ENCODE measurements at places on chromosomes 7 and 10.

DNA sequence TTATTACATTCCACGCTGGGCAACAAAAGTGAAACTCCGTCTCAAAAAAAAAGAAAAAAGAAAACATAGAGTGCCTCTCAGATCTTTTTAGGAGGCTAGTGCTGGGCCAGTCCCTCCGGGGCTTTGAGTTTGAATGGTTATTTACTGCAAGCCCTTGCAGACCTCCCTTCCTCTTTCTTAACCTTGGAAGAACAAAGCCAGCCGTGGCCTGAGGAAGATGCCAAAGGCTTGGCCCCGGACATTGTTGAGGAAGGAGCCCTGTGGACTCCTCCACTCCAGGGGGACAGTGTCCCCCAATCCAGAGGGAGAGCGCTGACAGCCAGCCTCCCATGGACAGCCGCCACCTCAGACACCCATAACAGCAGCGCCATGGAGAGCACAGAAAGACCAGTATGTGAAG, 5.0 kb downstream of the TSPAN33 start:
- no peak for DNase-seq

DNA sequence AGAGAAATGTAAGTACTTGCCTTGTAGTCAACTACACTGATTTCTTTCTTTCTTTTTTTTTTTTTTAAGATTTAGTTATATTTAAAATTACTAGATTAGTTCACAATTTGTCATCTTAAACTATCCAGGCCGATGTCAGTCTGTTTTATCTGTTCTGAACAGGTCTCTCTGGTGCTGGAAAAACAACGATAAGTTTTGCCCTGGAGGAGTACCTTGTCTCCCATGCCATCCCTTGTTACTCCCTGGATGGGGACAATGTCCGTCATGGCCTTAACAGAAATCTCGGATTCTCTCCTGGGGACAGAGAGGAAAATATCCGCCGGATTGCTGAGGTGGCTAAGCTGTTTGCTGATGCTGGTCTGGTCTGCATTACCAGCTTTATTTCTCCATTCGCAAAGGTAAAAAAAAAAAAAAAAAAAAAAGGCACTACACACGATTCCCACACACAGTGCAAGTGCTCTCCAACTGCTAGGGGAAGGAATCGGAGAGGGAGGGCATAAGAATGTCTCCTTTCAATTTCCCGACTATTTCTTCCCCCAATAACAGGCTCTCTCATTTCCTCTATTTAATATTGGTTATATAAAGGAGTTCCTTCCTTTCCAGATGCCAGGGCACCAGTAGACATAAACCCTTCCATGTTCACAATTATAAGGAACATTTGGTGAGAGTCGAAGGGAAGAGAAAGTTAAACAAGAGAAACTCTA, 53.4 kb downstream of the PAPSS2 start:
- no peak for DNase-seq

- DNase-seq: no peak
Measured at GRCh38 chr10:111122127-111122526, 45.3 kb downstream of the ADRA2A start.

DNA sequence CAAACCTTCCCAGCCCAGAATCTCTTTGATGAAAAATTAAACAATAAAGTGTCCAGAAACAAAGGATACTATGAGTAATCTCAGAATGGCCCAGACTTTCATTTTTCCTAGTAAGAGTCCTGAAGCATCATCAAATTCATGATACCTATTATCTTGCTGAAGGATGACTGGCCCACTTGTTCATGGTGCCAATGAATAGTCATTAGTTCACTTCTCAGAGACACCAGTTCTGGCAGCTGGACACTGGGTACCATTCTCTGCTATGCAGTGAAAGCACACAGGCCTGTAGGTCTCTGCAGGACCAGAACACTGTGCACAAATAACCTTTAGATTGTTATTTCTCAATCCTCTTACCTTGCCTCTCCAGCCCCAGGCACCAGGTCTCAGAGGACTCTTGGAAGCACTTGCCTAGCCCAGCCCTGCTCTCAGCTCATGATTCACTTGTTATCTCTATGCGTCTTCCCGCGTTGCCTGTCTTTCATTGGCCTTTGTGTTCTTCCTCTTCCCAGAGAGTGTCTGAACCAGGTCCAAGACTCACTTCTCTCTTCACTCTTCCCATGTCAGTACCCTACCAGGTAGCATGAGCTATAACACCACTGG, 98.1 kb upstream of the AGBL3 start:
- no peak for DNase-seq

DNA sequence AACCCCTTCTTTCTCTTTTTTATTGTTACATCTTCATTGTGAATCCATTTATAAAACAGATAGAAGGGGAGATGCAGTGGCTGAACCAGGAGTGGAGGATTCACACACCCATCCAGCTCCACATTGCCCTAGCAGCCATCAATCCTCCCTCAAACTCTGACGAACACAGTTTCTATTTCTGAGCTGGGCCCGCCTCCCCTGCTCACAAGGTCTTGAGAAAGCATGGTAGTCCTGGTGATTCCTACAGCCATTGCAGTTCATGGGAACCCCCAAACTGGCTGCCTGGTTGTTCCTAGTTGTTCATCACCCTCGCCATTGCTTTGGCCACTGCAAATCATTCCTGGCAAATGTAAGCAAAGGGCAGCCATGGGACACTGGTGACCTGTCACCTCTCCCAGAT, 258.5 kb upstream of the AOAH start:
- DNase-seq: no peak

- DNase-seq: no peak
Measured at GRCh38 chr10:81866753-81867152, 8.2 kb upstream of the NRG3 start.

- DNase-seq: no peak
Measured at GRCh38 chr7:20227291-20227795, 10.2 kb upstream of the MACC1 start.

- peak; percentile 23 for DNase-seq
Measured at GRCh38 chr7:121595758-121596696, 199.9 kb upstream of the FAM3C start.

DNA sequence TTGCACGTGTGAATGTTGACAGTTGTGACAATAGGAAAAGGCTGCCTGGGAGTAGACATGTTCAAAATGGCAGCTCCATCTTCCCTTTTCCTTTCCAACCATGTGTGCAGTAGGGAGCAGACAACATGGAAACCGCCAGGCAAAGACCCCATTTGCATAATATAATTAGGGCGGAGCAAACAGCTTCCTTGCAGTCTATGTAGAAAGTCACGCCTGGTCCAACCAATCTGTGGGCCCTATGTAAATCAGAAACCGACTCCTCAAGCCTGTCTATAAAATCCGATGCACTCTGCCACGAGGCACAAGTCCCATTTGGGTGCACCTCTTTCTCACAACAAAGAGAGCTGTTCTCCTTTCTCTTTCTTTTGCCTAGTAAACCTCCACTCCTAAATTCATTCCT, 19.6 kb downstream of the NEBL start:
- no peak for DNase-seq

- DNase-seq: no peak
Measured at GRCh38 chr10:12533151-12533550, 183.8 kb downstream of the CAMK1D start.

- DNase-seq: no peak
Measured at GRCh38 chr7:13028825-13029099, 341.3 kb downstream of the ARL4A start.

DNA sequence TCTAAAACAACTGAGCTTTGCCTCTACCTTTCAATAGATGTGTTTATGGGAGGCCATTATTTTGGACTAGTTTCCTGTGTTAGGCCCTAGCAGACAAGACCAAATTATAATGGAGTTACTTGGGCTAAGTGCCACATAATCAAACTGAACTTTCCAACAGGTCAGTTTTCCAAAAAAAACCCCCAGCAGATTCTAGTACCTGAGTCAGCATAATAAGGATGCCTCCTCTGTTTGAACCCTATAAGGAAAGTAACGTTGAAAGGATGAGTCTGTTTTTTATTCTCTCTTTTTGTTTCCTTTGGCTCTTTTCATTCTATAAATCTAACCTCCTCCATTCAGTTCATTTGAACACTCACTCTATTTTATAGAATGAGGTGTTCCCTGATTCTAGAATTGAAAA, 148.1 kb upstream of the FAM3C start:
- DNase-seq: no peak

- peak; percentile 4 for DNase-seq
Measured at GRCh38 chr10:130179640-130180039, 43.4 kb downstream of the GLRX3 start.

- DNase-seq: peak; percentile 4
Measured at GRCh38 chr10:100184840-100185239, 989 bp downstream of the ERLIN1 start.

DNA sequence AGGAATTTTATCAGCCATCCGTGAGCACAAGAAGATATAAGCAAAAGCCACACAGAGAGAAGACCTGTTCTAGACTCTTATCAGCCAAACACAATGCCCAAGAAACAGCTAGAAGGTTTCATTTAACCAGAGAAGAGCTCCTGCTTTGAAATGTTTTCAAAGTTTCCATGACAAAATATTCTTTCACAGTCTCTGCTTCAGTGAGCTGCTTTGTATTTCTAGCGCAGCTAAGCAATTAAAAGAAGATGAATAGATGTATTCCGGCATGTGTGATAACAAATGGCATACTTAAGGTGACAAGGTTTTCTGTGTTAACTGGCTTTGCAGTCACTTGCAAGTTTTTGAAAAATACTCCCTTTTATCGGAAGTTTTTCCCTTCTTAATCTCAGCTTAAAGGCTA, 78.9 kb upstream of the NXPH1 start:
- DNase-seq: no peak

- DNase-seq: no peak
Measured at GRCh38 chr7:165661-166337, 26.6 kb upstream of the FAM20C start.

GRCh38 chr10:20922033-20922432, 24.9 kb upstream of the NEBL start:
- no peak for DNase-seq

- no peak for DNase-seq
Measured at GRCh38 chr7:141094336-141095070, 20.6 kb downstream of the TMEM178B start.

- no peak for DNase-seq
Measured at GRCh38 chr7:116799916-116800315, 62.5 kb upstream of the CAPZA2 start.

DNA sequence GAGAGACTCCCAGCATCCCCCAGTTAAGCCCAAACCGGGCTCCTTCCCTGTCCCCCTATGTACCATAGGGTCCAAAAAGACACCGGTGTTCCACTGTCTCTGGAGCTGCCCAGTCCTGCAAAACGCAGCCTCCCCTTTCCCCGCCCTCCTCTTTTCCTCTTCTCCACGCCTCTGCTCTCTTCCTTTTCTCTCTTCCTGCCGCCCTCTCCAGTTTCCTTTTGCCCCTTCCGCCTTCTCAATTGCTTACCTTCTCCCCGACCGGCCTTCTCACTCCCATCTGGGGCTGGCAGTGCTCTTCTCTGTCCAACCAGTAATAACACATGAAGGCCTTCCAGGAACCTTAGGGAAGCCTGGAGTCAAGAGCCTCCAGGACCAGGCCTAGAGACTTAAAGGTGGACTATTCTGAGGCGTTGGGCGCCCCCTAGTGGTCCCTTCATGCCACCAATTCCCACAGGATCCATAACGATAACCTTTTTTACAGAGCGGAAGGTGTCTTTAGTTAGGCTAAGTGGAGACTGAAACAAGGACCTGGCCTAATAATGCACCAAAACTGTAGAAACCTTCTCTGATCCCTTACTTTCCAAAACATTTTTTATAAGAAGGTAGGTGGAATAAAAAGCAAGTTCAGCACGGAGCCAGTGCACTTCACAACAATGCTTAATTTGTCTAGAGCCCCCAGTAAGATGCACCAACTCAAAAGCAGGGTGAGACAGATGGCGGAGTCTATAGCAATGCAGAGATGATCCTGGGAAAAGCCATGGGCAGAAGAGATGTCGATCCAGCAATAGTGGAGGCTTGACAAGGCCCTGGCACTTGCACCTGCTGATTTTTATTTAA, 27.2 kb upstream of the MSRB2 start:
- peak; percentile 7 for DNase-seq

DNA sequence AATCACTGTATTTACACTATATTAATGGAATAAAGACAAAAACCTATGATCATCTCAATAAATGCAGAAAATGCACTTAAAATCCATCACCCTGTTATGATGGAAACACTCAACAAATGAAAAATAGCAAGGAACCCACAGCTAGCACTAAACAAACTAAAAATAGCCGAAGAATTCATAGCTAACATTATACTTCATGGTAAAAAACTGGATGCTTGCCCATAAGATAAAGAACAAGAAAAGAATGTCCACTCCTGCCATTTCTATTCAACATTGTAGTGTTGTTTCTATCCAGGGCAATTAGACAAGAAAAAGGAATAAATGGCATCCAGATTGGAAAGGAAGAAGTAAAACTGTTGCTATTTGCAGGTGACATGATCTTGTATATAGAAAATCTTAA, 142.1 kb downstream of the STK31 start:
- DNase-seq: no peak

DNA sequence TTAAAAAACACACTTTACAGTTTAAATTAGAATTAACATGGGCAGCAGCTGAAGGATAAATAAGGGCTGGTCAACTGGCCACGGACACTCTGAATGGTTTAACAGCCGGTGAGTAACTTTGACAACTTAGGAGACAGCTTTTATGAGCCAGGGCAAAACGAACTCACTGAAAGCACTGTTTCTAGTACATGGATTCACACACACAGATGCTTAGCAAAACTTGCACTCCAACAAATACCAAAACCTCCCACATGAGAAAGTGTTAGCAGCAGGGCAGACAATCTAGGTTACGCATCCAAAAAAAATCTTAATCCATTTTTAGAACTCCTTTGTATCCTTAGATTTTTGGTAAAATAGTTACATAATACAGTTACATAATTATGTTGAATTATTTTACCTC, 486.4 kb downstream of the PHTF2 start:
- no peak for DNase-seq

DNA sequence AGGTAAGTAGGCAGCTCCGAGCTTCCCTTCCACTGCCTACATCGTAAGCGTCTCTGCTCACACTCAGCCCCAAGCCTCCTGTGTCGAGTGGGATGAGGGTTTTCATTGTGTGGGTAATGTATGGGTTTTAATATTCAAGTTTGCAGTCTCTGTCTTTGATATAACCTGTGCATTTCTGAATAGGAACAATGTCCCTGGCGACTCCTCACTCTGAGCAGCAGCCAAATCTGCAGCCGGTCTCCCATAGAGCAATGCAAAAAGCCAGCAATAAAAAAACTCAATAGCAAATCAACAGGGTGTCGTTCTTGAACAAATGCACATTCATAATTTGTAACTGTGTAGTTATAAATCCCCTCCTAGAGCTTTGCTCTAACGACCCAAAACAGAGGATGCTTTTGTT, 33.4 kb downstream of the PPP1R17 start:
- no peak for DNase-seq

GRCh38 chr7:95859429-95859828, 87.1 kb downstream of the DYNC1I1 start:
- no peak for DNase-seq

DNA sequence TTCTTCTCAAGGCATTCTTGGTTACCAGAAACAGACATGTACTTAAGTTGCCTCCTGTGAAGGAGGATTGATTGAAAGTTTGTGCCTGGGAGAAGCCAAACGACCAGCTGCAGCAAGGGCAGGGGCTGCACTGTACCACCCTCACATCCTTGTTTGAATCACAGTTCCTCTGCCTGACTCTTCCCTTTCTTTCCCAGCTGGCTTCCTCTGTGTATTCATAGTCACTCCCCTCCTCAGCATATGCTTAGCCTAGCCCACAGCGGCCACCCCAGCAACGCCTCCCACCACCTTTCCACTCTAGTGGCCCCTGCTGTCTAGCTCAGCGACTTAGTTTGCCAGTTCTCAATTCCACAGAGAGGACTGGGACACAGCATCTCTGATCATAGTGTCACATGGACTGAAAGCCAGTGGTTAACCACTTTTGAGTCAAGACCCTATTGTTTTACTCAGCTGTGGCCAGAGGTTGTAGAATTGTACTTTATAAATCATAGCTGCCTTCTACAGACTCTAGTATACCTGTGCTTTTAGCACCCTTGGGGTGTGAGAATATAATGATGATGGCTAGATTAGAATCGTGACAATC, 643.0 kb downstream of the SUGCT start:
- DNase-seq: no peak
